Mesenteric fat pad (tissue), 1 donor: ENCODE measurements at places on chromosomes 11 and 22.
A peak's percentile ranks its signal among the peaks of the same experiment; 100 is the strongest.

DNA sequence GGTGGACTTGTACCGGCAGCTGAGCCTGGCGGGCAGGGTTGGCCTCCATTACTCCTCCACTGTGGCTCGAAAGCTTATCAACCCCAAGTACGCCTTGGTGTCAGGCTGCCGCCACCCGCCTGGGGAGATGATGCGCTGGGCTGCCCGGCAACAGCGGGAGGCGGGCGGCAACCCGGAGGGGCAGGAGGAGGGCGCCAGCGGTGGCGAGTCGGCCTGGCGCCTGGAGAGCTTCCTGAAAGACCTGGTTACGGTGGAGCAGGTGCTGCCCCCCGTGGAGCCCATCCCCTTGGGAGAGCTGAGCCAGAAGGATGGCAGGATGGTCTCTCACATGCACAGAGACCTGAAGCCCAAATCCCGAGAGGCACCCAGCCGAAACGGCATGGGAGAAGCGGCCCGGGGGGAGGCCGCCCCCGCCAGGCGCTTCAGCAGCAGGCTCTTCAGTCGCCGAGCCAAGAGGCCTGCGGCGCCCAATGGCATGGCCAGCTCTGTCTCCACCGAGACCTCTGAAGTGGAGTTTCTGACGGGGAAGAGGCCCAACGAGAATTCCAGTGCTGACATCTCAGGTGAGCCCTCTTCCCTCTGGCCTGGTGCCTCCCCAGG, 26.7 kb downstream of the FAM83F start:
- no peak for DNase-seq

GRCh38 chr22:38141217-38141973, 30.9 kb upstream of the BAIAP2L2 start:
- DNase-seq, result peak; percentile 68

DNA sequence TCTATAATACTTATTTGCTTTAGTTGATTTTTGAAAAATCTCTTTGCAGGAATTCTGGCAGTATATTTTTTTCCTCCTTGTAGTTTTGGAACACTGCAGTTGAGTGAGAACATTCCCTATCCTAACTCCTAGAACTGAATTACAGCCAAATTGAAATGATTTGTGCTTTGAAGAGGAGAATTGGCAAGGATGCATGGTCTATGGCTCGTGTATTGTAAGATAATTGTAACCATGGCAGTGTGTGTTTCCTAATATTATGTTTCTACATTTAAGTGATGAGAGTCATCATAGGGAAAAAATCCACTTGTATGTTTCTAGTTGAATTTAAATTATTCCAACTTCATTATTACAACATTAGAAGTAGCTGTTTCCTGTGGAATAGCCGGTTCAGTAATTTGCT, 80.9 kb upstream of the MYO18B start:
- DNase-seq, result no peak

- DNase-seq, result no peak
Measured at GRCh38 chr11:23585416-23586104, 725.3 kb upstream of the CCDC179 start.

GRCh38 chr11:84969103-84969502, 658.0 kb downstream of the DLG2 start:
- DNase-seq, result no peak

- no peak for DNase-seq
Measured at GRCh38 chr11:88849368-88849767, 216.4 kb downstream of the GRM5 start.

- DNase-seq, result no peak
Measured at GRCh38 chr11:123429336-123429735, 733 bp upstream of the GRAMD1B start.
